Dermis microvascular lymphatic vessel endothelial cell (primary cell): ENCODE measurements at places on chromosomes 2 and 18.

- DNase-seq = peak; percentile 90
Measured at GRCh38 chr2:43059183-43059897, 167.1 kb downstream of the ZFP36L2 start.

GRCh38 chr2:186641807-186642321, 52.0 kb upstream of the FAM171B start:
- peak; percentile 82 for DNase-seq

DNA sequence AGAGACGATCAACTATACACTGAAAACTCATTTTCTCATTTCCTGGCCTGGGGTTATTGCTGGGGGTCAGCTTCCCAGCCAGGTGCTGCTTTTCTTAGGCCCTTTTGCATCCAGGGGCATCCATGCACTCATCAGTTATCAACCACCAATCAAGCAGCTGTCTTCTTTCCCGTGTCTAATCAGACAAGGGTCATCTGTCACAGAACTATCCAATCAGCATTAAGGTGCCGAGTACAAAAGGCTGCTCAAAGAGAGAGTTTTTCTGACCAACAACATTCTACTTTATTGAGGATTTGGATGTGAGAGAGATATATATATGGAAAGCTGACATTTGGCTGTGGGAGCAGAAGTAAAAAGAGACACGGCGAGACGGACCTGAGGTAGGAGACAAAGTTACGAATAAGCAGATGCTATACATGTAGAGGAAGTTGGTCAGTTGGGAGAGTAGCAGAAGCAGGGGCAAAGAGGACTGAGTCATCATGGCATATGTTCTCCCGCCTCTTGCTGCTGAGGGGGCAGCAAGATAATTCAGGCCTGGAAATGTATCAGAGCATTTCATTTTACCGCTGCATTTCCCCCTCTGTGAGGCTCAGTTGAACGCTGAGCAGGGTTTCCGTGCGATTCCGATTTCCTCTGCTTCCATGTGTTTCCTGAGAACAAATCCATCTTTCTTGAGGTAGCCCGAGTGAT, 129.3 kb downstream of the NUP35 start:
- peak; percentile 3 for DNase-seq

- DNase-seq = no peak
Measured at GRCh38 chr2:235811446-235812184, 317.8 kb downstream of the AGAP1 start.

DNA sequence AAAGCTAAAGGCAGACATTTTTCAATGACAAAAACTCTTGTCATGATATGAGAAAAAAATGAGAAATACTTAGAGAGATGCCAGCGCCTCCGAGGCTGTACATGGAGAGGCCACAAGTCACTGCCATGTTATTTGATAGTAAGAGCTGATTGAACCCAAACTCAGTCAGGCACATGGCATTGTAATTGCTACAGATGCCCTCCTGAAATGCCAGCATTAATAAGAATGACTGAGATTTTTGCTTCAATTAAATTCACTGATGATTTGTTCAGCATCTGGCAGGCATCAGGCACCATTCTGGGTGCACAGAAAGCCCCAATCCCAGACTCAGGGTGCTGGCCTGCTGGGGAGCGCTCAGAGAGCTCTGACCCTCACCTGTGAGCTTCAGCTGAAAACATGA, 129.0 kb upstream of the PXDN start:
- DNase-seq = no peak

DNA sequence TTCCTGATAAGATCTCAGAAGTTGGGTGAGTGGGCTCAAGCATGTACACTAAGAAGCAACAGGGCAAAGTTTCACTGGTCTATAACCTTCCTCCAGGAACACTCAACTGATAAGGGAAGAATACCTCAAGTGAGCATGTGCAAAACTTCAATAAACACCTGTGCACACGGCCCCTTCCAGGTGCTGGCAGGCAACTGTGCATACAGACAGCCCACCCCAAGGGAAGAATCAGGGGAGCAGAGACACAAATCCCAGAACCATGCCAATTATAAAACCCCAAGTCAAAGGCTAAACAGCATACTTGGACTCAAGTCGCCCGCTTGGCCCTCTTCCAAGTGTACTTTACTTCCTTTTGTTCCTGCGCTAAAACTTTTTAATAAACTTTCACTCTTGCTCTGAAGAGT, 85.9 kb upstream of the RTN4 start:
- no peak for DNase-seq

DNA sequence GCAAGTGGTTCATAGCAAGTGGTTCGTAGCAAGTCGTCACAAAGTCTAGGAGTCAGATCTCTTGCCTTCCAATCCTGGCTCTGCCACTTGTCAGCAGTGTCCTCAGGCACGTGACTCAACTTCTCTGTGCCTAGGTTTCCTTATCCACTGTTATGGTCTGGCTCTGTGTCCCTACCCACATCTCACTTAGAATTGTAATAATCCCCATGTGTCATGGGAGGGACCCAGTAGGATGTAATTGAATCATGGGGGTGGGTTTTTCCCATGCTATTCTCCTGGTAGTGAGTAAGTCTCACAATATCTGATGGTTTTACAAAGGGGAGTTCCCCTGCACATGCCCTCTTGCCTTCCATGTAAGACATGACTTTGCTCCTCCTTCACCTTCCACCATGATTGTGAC, 51.8 kb upstream of the AP1S3 start:
- no peak for DNase-seq

DNA sequence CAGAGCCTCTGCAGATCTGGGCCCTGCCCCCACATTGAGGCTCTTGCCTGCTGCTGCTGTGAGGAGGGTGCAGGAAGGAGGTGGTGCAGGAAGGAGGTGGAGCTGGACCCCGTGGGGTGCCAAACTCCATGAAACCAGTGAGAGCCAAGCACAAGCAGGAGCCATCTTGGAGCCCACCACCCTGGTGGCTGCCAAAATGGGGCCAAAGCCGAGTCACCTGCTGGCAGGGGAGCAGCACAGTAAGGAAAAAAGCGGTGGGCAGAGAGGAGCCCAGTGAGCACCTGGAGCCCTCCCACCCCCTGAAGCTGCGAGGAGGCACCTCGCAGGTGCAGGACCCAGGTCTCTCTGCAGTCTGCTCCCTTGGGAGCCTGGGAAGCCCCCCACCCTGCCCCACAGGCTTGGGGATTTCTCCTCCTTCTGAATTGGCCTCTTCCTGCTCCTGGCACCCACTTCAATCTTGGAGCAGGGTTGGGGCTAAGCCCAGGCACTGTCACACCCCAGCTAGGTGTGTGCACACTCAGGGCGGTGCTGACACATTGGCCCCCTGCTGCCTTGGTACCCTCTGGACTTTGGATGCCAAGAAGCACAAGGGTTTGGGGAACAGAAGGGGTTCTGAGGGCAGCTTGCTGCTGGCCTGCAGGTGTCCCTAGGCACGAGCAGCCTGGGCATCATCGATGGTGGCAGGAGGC, 245.4 kb upstream of the LRRTM4 start:
- no peak for DNase-seq

DNA sequence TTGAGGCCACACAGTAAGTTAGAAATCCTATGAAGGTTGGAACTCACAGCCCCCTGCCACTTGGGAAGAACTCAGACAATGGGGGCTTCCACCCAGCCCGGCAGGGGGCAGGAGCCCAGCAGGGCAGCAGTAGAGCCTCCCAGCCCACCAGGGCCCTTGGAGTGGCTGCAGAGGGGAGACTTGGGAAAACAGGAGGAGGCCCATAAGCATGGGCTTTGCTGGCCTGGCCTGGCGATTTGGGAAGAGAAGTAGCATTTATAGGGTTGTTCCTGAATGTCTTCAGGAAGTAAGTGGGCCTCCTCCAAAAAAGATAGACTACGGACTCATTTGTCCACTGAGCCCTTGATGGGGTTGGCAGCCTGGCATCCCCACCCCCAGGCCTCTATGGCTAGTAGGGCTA, 17.4 kb upstream of the FOSL2 start:
- no peak for DNase-seq

DNA sequence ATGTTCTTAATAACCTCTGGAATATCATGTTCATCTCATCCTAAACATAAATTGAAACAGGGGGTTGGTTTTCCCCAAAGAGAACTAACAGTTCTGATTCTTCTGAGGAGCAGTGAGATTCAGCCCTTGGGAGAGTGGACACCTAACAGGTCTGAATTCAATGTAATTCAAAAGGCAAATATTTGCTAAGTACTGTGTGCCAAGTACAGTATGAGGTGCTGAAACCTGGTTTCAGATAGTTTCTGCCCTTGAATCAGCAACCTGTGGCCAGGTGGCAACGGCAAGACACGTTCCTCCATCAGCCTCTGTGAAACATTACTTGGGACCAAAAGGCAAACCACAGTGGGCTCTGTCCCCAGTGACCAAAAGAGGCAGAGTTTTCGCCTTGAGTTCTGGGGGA, 1.3 kb downstream of the LRRC30 start:
- no peak for DNase-seq

GRCh38 chr2:134917360-134917865, 1.2 kb upstream of the CCNT2 start:
- no peak for DNase-seq

GRCh38 chr2:190722835-190723234, 74.0 kb downstream of the NAB1 start:
- DNase-seq = no peak

DNA sequence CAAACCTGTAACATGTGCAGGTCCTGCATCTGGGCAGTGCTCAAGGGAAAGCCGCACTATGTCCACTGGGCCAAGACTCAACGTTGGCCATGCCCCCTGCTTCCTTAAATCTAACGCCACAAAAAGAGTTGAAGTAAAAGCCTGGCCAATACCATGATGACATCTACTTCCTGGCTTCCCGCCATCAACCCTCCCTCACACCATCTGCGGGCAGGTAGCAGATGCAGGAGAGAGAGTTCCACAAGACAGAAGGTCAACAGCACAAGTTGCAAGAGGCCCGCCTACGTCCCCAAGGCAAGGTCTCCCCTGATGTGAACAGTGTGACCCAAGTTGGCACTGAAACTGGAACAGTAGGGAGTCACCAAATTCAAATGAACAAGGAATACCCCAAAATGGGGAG, 48.4 kb downstream of the ABCG8 start:
- DNase-seq = no peak
